ENCODE measurements at places on chromosomes 5 and 9.
A peak's percentile ranks its signal among the peaks of the same experiment; 100 is the strongest.

GRCh38 chr5:2188661-2189060 is 305.9 kb upstream of the IRX4 start:
- DNase-seq: no peak

DNA sequence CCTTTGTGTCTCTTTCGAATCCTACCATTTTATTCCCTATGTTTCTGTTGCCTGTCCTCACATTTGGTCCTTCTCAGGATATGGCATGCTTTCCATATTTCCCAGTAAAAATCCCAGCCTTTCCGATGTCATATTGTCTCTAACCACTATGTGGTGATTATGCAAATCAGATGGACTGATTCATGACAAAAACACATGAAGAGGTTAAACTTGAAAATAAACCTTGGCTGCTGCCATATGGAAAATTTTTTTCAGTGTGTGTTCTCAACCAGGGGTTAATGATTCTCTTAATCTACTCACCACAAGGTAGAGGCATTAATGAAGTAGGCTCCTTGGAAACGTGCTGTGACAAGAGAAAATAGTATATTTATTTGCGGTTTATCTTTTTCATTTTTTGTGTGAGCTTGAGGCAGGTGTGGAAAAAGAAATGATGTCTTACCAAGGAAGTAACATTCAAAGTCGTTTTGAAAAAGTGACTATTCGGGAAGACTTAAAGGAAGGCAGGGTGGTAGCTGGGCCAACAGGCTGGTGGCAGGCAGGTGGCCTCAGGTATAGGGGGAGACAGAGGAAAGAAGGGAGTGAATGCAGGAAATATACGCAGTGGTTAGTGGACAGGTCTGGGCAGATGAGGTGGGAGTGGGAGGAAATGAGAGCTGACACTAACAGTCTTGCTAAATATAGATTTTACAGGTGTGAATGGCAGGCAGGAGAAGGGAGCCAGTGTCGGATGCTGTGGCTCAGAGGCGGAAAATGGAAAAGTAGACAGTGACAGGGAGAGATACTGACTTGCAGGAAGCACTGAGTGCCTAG is 46.2 kb downstream of the DMRT2 start:
- DNase-seq: no peak

DNA sequence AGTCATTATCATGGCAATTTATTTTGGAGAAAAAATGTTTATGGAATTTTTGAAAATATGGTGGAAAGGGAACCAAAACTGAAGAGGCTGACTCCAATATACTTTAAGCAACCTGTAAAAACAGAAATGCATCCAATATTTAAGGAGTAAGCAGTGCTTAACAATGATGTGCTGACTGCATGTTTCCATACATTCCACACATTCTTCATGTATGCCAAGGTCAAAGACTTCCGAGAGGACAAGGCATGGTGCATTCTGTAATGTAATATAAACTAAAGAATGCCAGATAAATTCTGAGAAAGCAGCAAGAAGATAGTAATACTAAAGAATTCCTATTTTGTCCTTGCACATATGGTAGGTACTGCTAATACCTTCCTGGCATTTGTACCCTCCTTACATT is 2015.9 kb upstream of the CDH9 start:
- peak; percentile 48 for DNase-seq

DNA sequence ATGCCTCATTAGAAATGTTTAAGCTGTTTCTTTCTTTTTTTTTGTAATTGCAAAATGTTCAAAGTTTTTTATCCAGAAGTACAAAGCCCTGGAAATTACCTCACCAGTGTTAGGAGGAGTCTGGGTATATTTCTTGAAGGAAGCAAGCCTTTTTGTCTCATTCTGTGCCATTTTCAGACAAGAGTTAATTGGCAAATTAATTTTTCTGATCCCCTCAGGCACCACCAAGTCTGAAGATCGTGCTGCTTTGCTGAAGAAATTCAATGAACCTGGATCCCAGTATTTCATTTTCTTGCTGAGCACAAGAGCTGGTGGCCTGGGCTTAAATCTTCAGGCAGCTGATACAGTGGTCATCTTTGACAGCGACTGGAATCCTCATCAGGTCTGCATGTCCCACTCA is 94.9 kb downstream of the SMARCA2 start:
- DNase-seq: no peak

DNA sequence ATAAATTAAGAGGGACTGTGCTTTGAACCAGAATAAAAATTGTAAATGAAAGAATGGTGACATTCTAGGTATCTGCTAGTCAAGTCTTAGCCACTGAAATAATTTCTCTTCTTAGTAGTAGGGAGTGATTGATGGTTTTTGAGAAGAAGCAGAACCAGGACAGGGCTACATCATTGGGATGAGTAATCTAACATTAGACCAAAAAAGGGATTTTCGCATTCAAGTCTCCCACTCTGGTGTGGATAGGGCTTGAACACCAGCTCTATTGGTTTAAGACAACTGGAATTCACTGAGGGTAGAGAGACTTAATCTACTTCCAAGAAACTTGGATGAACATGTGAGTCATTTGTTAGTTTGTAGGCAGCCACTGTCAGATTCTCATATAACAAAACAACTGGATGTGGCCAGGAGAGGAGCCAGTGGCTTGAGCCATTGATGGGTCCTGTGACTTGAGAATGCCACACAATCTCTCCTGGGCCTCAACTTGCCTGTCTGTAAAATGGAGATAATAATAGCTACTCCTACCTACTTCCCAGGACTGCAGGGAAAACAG is 16.6 kb downstream of the FAT2 start:
- no peak for DNase-seq

All from mesendoderm (in vitro differentiated cells).